Omental fat pad (tissue), 4 donors: ENCODE measurements at places on chromosomes 6 and 20.

GRCh38 chr6:9295644-9296043 is 860.3 kb upstream of the SLC35B3 start:
- no peak for DNase-seq

DNA sequence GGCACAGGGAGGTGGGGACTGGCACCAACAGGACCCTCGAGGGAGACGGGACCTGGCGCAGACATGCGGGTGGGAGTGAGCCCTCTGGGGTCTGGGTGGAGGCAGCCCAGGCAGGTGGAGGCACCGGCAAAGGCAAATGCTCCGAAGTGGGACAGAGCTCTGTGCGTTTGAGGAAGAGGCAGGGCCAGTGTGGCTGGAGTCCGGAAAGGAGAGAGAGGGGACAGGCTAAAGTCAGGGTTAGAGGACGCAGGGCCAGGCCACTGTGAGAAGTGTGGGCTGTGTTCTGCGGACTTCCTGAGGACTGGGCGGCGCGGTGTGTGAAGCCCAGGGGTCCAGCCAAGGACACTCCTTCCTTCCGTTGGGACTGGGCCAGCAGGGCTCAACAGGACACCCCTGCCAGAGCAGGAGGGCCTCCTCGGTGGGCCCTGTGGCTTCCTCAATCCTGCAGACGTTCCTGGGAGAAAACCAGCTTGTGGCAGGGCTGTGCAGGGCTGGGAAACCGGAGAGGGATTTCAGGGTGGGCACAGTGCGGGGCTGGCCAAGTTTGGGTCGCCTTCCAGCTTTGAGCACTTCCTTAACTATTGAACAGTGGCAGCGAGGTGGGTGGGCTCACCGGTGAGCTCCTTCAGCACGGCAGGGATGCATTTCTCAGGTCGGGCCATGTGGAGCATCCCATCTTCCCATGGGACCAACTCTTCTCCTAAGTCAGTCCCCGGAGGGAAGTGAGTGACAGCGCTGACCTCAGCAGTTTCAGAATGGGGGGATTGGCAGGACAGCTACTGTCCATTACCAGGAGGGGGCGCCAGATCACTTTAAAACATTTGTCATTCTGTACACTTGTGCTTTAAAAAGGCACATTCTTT is 22.5 kb downstream of the MOCS3 start:
- no peak for DNase-seq

DNA sequence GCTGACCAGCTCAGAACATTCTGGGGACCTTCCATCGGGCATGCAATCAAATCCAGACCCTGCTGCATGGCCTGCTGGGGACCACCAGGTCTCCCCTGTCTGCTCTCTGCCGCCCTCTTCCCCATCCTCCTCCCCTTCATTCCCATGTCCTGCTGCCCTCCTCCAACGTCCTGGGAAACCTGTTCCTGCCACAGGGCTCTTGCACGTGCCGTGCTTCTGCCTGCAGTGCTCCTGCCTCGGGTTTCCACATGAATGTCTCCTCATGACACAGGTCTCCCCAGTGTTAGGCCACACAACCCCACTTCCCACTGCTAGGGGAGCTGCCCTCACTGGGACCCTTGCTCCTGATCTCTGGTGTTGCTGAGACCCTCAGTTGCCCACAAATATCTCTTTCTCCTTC is 37.2 kb downstream of the SULF2 start:
- DNase-seq = no peak

DNA sequence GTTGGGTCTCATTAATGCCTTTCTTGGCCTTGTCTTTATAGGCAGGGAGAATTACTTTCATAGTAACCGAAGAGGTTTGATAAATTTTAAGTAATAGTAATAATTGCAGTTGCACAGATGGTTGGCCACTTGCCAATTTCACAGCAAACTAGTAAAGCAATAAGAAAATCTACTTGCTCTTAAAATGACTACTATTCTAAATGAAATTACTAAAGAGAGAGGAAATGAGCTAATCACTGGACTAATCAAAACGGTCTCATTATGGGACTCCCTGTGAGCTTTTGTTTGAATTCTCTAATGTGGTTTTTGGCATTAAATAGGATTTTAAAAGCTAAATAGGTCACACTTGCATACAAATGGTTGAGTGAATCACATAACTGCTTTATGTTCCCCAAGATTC is 227.4 kb upstream of the PLN start:
- DNase-seq = no peak

DNA sequence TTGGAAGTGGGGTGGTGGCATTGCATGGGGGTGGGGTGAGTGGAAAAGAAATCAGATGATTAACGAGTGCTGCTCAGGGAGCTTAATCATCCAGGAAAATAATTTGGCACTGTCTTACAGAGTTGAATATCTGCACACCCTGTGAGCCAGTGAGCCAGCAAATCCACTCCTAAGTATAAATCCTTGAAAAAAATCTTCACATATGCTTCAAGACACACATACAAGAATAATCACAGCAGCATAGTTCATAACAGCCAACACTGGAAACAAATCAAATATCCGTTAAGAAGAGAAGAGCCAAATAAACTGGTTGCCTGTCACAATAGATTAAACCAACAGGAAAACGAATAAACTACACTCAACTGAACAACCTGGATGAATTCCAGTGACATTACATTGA is 62.8 kb downstream of the SAMD3 start:
- no peak for DNase-seq

DNA sequence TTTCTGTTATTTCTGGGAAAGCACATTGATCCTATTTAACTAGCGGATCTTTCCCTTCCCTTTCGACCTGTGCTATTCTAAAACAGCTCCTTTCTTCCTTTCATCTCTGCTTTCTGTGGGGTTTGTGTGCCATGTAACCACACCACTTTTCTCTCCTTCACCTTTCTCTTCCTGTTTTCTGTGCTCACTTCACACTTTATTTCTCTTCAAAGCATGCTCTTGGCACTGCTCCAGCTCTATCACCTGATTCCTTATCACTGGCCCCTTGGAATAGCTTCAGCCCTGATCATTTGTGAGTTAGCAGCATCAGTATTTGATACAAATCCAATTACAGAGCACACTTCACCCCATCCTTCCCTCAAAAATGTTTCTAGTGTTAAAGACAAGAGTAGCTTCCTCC is 8.1 kb upstream of the METTL24 start:
- no peak for DNase-seq

- no peak for DNase-seq
These were observed 13.1 kb downstream of the METTL24 start for GRCh38 chr6:110345025-110345424.

GRCh38 chr6:168314948-168315347 is 4.6 kb downstream of the DACT2 start:
- DNase-seq = no peak

GRCh38 chr20:35116258-35116657 is 23.7 kb upstream of the TRPC4AP start:
- no peak for DNase-seq

GRCh38 chr6:132481189-132481588 is 31.7 kb downstream of the STX7 start:
- DNase-seq = no peak

DNA sequence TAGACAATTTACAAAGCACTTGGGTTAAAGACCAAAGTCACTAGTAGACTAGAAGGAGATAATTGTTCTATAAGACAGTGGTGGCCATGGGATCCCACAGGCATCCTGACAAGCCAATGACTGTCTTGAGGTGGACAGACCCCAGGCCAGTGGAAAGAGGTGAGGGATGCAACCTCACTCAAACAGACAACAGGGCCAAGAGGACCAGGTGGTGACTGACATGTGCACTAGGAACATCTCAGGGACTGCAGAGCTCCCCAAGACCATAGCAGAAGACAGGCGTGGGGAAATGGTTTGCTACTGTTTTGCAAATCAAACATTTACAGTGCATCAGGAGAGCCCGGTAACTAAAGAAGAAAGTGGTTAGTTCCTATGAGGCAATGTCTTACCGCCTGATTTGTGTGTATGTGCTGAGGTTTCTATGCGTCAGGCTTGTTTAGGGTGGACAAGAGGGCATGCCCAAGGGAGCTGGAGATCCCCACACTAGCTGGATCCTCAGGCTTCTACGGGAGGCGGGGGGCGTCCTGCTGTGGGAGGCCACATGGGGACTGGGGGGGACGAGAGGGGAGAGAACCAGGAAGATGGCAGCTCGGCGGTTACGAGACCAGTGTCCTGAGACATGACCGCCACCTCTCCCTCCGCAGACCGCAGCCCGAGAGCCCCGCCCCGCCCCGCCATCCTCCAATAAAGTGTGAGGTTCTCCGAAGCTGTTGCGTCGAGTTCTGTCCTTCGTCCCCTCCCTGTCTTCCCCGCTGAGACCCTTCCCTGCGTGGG is 623 bp upstream of the MRPS26 start:
- DNase-seq = peak; percentile 55

GRCh38 chr20:57500962-57501361 is 24.0 kb downstream of the CTCFL start:
- no peak for DNase-seq

- no peak for DNase-seq
These were observed 55.9 kb downstream of the TTI1 start for GRCh38 chr20:37977338-37977737.

GRCh38 chr20:45873409-45874103 is 7.5 kb upstream of the ZSWIM1 start:
- no peak for DNase-seq

DNA sequence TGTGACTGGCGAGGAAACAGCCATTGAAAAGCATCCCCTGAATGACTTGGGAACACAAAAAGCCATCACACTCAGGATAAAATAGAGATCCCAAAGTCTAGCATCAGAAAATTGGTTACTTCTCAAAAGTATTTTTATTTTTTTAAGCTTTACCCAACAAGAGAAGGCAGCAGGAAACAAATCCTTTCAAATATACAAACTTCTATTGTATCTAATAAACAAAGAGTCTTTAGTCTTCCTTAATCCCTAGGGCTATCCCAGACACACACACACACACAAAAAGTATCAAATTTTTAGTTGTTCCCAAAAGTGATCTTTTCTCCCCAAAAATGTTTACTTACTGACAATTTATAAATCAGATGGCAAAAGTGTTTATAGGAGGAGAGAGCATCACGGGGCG is 33.2 kb upstream of the MARCKS start:
- DNase-seq = no peak

DNA sequence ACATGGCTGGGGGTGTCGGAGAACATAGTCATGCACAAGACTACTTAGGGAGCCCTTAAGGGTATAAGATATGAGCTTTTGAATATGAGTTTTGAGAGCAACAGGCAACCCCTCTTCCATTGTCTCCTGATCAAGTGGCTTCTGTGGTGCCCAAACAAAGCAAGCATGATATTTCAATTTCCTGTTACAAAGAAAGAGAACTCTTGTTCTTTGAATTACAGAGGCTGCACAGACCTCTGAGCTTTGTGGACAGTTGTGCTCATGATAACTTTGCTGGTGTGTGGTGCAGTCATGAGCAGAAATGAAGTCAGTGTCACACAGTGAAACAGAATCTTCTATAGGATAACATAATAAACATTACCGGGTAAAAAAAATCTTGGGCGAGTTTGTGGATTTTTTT is 66.8 kb upstream of the THEMIS start:
- DNase-seq = no peak

- DNase-seq = no peak
These were observed 71.1 kb downstream of the SRC start for GRCh38 chr20:37416848-37417616.

DNA sequence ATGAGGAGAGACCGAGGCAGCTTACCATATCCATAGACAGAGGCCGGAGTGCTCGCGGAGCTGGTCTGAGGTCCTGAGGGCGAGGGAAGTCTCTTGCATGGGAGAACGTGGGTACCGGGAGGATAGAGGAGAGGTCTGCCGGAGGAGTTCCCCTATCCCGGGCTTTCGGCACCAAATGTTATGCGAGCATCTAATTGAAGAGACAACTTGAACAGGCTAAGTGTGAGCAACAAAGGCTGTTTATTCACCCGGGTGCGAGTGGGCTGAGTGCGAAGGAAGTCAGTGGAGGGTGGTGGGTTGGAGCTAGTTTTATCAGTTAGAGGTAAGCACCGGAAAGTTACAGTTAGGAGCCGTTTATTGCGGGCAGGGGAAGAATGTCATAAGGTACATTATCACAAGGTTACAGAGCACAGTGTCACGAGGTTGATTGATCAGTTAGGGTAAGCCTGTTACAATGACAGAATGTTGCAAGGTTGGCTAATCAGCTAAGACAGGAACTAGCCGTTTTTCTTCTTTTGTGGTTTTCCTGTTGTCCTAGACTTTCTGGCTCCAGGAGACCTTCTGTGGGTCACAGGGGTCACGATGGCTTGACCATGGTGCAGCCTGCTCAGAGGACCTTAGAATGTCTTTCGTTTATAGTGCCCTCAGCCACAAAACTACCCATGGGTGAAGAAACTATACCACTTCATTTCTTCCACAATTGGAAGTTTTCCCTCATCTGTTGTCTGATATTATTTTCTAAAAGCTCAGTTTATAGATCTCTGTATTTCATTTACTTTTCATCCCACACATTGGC is 746.0 kb upstream of the ADGRB3 start:
- no peak for DNase-seq
